ENCODE measurements at places on chromosomes 16 and 17.

DNA sequence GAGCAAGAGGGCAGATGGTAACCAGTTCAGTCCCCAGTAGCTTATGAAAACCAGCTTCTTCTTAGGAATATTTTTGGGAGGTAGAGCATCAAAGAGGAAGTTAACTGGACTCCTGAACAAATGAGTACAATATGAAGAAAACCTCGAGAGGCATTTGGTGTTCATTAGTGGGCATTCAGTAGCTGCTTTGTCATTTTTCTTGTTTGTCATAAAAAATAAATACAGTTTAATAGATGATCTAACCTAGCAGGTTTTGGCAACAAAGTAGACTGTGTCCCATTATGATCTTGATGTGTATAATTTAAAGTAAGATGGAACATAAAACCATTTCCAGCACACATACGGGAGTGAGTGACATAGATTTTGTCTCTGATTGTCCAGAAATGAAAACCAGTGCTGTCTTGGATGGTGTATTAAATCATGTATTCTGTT, 173.1 kb downstream of the HS3ST3A1 start:
- no peak for DNase-seq

GRCh38 chr16:62974424-62974823, 938.2 kb upstream of the CDH8 start:
- no peak for DNase-seq

DNA sequence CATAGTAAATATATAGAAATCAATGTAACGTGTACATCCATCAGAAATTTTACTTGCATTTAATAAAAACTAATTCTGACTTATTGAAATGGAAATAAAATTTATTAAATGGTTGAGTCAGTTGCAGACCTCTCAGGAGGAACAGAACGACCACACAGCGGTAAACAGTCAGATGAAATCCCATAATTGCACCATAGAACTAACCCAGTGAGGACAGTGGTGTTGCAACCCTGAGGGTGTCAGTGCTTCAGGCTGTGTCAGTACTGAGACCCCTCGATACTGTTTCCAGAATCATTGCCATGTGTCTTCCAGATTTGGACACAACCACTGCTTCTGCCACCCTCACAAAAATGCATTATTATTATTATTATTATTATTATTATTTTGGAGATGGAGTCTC, 29.0 kb upstream of the SSTR2 start:
- DNase-seq: peak; percentile 77

- DNase-seq: peak; percentile 80
Measured at GRCh38 chr16:67278773-67279295, 498 bp upstream of the PLEKHG4 start.

GRCh38 chr16:23131931-23132621, 17.2 kb downstream of the USP31 start:
- DNase-seq: no peak

DNA sequence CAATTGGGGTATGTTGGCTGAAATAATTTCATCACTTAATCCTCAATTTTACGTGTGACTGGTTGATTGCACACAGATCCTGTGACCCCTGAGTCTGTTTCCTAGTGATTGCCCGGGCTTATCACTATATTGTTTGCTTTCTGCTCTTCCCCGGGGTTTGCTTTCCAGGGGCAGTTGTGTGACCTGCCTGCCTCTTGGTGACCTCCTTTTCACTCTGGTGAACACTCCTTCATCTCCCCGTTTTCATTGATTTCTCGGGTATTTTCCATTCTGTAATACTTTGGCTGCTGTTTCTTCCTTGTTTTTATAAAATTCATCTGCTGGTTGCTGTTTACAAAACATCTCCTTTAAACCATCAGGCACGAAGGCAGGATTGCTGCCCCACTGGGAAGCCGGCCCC, 36.0 kb downstream of the NTN1 start:
- DNase-seq: no peak

DNA sequence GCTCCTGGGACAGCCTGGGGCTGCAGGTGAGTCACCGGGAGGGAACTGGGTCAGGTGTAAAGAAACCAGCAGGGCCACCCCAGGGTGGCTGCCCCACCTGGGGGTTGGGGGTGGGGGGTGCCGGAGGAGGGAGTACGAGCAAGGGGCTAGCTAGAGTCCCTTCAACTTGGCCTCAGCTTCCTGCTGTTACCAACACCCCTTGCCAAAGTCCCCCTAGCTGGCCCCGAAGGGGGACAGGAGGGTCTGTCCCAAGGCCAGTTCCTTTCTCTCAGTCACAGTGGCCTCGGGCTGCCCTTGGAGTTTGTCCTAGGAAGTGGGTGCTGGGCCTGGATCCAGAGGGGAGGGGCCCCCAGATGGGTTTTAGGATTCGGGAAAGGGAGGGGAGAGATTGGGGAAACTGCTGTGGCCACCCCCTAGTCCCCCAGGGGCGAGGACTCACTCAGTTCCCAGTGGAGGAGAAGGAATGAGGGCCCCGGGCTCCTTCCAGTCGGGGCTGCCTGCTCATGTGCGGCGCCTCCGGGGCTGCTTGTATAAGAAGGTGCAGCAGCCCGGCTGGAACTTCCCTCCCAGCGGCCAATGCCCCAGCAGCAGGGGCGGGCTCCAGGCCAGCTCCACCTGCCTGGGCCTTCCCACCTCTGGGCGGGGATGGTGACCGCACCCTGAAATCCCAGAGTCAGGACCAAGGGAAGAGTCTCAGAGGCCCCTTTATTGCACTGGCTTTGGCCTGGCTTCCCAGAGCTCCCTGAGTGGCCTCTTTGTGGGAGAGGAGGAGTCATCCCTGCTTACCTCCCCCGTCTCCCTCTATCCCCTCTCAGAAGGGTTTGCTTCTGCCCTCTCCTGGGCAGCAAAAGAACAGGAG, 7.3 kb downstream of the ARHGAP27 start:
- peak; percentile 68 for DNase-seq

DNA sequence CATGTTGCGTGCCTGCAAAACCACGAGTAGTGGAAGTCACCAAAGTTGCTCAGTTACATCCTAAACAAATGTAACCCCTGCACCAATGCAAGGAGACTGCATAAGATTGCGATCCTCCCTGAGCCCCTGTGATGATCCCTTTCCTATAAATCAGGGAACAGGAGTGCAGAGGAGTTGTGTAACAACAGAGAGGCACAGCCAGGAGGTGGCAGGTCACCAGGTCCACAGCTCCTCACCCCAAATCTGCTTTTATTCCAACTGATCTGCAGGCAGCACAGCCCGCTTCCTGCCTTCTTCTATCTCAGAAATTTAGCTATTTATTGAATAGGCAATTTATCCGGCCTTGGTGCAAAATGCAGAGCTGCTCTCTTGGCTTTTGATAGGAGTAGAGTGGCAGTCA, 36.0 kb upstream of the MRTFB start:
- no peak for DNase-seq

GRCh38 chr17:27591986-27592385, 39.0 kb upstream of the LGALS9 start:
- DNase-seq: no peak

DNA sequence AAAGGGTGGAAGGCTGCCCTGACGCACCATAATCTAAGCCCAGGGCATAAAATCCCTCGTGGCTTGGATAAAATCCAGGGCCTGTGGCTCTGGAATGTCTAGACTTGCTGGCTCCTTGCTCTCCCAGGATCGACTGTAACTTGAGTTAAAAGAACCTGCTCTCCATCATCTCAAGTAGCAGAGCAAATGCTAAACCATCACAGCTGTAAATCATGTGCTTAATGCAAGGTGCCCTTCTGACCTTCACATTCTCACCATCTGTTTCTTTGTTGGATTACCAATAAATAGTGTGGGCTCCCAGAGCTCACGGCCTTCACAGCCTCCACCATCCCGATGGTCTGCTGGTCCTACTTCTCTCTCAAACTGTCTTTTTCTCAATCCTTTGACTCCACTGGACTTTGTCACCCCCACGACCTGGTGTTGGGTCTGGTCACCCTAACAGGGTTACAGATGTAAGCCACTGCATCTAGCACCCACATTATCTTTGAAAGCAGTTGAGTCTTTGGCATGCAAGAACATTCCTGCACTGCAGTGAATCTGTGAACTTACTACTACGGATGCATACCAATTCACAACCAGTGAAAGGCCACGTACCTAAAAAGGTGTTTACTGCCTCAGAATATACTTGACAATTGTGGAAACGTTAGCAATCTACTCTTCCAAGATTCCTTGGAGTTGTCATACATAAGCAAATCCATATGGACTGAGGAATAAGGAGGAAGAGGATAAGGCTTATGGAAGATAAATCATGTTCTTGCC, 15.3 kb downstream of the RSL1D1 start:
- DNase-seq: no peak

GRCh38 chr16:56744996-56745640, 15.2 kb downstream of the NUP93 start:
- no peak for DNase-seq

- DNase-seq: no peak
Measured at GRCh38 chr17:70357190-70357589, 187.9 kb downstream of the KCNJ2 start.

DNA sequence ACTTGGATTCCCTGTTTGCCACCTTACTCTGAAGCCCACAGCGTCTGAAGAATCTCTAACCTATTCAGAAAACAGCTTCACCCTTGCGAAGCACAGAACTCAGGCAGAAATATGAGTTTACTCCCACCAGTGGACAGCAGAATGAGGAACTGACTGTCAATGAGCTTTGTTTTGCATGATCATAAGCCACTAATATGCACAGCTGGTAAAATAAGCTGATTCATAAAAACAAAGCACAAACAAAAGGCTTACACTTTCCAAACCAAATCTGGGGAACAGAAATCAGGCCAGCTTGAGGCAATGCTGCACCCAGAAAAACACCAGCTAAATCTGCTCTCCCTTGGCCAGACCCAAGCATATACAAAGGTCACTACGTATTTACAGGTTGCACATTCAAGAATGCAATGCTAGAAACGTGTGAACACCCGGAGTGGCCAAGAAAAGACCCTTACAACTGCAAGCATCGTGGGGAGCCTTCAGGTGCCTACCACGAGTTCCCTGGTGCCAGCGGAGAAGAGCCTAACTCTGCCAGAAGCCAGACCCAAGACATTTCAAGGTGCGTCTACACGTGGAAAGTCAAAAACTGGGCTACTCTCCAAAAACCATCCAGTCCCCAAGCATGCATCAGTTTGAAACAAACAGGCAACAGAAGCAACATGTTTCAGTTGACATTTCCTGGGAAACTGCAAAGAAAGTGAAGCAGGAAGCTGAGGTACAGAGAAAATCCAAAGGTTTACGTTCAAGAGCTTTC, 207.1 kb downstream of the ZFHX3 start:
- DNase-seq: peak; percentile 78

DNA sequence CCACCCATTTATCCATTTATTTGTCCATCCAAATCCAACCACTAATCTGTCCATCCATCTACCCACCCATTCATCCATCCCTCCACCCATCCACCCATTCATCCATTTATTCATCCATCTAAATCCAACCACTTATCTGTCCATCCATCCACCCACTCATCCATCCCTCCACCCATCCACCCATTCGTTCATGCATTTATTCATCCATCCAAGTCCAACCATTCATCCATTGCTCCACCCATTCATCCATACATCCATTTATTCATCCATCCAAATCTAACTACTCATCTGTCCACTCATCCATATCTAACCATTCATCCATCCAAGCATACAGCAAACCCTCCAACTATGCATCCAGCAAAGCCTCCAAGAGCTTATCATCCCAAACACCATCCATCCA, 267.3 kb downstream of the XYLT1 start:
- no peak for DNase-seq

- DNase-seq: peak; percentile 67
Measured at GRCh38 chr16:2296661-2297505, 29.0 kb upstream of the RNPS1 start.

DNA sequence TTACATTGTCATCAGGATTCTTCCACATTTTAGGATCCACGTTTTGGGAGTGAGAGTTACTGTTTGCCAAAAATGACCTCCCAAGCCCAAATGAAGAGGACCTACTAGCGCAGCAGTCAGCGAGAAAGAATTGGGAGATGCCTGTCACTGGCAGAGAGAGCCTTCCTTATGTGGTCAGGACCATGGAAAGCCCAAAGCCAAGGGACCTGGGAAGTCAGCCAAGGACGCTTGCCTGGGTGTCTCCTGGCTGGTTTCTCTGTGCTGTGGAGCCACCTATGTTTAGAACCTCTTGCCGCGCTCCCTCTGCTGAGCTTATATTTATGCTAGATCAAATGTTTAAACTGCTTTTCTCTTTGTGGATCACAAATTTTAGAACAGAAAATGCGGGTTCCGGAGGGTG, 24.9 kb upstream of the RHBDL3 start:
- DNase-seq: no peak

GRCh38 chr16:57571098-57571497, 28.7 kb downstream of the ADGRG5 start:
- DNase-seq: no peak

GRCh38 chr16:57262841-57263540, 17.9 kb downstream of the ARL2BP start:
- no peak for DNase-seq

- no peak for DNase-seq
Measured at GRCh38 chr17:7041607-7042500, 2.0 kb downstream of the SLC16A11 start.

DNA sequence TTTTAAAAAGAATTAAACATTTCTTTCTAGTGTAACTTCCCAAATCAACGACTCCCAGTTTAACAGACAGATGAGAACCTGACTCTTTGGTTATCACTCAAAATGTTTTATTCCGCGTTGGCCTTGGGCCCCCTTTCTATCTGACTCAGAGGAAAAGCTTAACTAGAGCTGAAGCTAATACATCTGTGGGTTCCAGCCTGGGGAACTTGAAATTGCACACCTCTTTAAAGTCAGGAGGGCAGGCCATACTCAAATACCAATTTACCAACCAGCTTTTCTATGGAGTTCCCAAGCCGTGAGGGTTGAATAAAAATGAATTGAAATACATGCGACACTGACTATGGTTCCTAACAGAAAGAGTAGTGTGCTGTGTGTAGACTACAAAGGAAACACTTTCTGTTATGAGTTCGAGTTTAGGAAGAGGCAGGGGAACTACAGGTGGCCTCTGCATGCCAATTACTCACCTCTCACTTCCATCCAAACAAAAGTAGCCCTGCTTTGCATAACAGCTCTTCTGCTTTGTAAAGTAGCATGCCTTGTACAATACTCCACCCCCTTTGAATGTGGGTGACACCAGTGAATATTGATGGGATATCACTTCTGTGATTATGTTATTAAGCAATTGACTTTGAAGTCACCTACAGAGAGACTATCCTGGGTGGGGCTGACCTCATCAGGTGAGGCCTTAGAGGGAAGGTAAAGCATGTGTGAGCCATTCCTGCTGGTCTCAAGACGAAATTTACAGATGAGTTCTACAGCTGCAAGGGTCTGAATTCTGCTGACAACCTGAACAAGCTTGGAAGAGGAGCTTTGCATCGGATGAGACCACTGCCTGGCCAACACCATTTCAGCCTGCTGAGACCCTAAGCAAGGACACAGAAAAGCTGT, 92.1 kb downstream of the WDR59 start:
- DNase-seq: no peak

GRCh38 chr17:30103921-30104320, 12.7 kb upstream of the NSRP1 start:
- DNase-seq: peak; percentile 8

GRCh38 chr17:72394531-72394930, 273.7 kb downstream of the SOX9 start:
- no peak for DNase-seq

DNA sequence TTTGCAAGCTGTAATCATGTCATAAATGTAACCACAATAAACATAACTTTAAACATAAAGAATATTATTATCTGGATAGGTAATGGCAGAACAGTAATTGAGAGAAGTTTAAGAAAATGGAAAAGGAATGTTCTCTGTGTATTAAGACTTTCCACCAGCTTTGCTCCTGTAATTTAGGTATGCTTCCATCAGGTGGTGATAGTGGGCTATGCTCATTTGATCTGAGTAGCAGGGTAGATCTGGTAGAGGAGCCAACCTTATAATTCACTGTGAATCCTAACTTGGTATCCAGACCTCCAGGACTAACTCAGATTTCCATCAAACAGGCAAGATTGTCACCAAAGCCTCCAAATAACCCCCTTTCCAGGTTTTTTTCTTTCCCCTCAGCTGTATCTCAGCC, 137.9 kb upstream of the ZKSCAN2 start:
- no peak for DNase-seq
